Stimulated activated CD8-positive, alpha-beta memory T cell treated with anti-CD3 and anti-CD28 coated beads, Interleukin-15, amount 100 ng/mL, for 4 hours (primary cell): ENCODE measurements at places on chromosomes 7 and 10.

DNA sequence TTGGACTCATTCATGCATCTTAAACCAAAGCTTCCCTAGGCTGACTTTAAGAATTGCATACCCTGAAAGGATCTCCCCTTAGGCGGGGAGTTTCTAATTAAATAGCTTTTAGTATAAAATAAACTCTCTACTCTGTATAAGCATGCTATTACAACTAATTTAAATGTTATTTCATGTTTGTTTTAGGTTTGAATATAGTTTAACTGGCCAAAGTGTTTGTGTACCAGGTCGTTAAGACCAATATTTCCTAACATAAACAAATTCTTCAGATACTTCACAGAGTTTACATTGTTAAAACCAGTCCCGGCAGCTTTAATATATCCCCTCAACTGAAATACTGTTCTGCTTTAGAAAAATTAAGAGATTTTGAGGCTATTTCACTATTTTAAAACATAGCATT is 2.3 kb downstream of the GLI3 start:
- no peak for DNase-seq

DNA sequence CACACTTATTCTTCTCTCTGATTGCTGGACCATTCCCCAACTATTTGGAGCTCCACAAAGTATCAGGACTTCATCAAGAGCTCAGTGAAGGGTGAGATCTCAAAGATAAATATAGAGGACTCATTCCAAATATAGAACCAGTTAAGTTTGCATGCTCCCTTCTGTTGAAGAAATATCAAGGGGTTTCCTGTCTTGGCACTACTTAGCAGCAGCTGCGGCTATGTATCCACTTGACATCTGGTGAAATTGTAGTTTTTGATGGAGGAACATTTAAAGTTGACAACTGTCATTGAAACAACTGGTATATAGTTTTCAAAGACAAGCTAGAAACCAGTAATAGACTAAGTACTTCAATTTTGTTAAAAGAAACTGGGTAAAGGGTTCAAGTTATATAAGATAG is 1.0 kb upstream of the SPAG6 start:
- no peak for DNase-seq

DNA sequence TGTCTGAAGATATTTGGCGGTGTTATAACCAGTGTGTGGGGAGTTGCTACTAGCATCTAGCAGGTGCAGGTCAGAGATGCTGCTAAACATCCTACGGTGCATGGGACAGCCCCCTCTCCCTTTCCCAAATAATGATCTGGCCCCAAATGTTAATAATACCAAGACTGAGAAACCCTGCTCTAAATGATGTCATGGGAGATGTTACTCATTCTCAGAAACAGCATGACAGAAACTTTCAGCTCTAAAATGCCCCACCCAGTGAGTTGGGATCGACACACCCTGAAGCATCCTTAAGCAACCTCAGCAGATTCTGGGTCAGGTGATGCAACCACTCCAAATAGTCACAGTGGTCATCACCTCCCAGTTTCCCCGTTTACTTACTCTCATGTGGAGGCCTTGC is 108.8 kb upstream of the MPP7 start:
- no peak for DNase-seq

GRCh38 chr7:9961161-9961922 is 1012.3 kb upstream of the PHF14 start:
- DNase-seq, result no peak

- DNase-seq, result no peak
These were observed 6.6 kb upstream of the BHLHA15 start for GRCh38 chr7:98204670-98205069.

GRCh38 chr10:121260377-121260776 is 337.9 kb downstream of the FGFR2 start:
- no peak for DNase-seq

- DNase-seq, result no peak
These were observed 642 bp upstream of the COL13A1 start for GRCh38 chr10:69801094-69801433.

DNA sequence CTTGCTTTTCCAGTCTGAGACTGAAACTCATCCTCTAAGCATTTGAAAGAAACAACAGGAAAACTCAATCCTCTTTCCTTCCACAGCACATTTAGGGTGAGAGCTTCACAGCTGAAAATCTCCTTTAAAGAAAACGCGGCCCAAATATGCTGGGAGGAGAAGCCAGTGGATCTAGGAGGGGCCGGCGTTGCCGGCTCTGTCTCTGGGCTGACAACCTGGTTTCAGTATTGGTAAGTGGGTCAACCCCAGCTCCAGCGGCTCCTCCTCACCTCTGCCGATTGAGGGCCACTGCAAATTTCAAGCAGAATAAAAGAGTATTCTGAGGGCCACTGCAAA is 75.3 kb upstream of the CPXM2 start:
- no peak for DNase-seq

DNA sequence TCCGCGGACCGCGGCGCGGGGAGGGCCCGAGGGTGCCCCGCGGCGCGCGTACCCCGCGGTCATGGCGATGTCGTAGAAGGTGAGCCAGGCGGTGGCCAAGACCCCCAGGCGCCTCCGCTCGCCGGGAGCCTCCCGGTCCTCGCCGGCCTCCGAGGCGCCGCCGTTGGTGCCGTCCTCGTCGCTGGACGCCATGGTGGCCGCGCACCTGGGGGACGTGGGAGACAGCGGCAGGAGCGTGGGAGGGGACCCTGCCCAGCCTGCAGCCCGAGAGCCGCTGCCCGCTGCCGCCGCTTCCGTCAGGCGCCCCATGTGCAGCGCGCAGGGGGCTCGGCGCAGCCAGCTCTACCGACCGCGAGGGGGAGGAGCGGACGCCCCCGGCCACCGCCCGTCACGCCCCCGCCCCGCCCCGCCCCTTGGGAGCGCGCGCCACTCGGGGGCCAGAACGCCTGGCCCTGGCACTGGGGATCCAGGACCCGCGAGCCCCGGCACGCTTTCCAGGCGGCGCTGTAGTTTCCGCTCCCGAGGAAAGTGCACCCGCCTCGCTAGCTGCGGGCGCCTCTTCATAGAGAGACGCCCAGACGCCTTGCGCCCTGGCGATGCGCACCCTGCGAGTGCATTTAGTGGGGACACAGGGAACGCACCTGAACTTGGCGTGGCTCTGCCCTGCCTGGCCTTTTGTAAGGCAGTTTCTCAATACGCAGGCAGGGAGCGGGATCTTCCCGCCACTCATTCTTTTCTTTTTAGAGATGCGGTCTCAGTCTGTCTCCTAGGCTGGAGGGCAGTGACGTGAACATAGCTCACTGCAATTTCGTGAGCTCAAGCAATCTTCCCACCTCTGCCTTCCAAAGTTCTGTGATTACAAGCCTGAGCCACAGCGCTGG is at the start of gene HACD1:
Gene HACD1, minus strand, starts transcription at position 344 of the 881 bp plus-strand sequence. Its CDS starts 35 bp downstream, at position 309.
- no peak for DNase-seq

- no peak for DNase-seq
These were observed 131.7 kb downstream of the DNAJB6 start for GRCh38 chr7:157468221-157469111.

- no peak for DNase-seq
These were observed 129.2 kb upstream of the TCERG1L start for GRCh38 chr10:131440405-131441360.

DNA sequence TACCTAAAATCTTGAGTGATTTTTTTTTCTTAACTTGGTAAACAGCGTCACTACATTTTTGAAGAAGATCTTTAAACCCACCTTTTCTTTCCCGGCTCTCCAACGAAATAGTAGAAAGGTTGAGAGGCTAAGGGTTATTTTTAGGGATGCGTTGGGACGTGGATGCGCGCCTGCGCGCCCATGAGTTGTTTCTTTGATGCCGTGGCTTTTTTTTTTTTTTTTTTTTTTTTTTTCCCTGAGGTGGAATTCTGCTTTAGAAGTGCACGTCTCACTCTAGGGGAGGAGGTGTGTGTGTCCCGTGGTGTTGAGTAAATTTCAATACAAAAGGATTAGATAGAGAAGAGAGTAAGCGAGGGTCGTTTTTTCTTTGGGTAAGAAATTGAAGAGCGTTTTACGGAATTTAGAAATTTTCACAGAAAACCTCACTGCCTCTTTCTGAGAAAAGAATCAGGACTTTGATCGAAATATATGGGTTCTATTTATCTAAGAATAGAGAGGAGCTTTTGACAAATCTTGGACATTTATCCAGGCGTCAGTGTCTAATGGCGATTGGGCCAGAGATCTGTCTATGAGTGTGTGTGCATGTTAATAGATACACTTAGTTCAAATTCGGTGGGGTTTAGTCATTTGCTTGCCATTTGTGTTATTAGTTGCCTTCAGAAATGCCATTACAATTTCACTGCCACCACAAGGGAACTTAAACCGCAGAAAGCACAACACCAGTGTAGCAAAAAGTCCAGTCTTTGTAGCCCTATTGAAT is 1.2 kb upstream of the SP8 start:
- DNase-seq, result no peak

DNA sequence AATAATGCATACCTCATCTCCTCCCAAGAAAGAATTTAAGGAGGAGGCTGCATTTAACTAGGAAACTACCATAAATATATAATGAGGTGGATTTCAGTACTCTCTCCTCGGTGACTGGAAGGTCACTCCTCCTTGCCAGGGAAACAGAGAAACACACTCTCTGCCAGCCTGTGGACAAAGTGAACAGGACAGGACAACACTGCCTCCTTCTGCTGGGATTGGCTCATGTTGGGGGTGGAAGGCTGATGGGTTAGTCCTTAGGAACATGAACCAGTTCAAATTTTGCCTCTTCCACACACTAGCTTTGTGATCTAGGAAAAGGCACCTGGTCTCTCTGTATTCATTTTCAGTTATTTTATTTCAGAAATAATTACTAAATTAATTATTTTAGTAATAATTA is 50.6 kb upstream of the STEAP4 start:
- no peak for DNase-seq

DNA sequence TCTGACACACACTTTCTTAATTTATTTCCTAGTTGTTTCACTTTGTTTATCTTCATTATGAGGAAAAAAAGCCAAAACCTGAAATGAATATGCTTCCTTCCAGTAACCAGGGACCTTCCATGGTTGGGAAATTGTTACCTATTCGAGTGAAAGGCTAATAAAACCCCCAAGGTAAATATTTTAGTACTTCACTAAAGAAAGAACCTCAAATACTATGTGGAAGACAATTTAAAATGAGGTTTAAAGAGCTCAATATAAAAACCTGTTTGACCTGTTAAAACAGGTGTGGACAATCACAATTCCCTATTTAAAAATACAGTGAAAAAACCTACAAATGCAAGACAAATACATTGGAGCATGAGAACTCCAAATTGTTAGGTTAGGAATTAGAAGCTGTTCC is 192.6 kb downstream of the CFTR start:
- DNase-seq, result no peak
